ENCODE measurements at places on chromosomes 2 and 18.

- DNase-seq, result no peak
These were observed 295.8 kb downstream of the SP3 start for GRCh38 chr2:173669271-173669853.

- DNase-seq, result no peak
These were observed 1710.2 kb upstream of the SLC39A10 start for GRCh38 chr2:193946806-193947205.

GRCh38 chr2:54601339-54601738, 122.1 kb upstream of the EML6 start:
- no peak for DNase-seq

GRCh38 chr2:197264332-197264731, 46.2 kb downstream of the ANKRD44 start:
- no peak for DNase-seq

GRCh38 chr2:79820281-79820680, 307.4 kb downstream of the CTNNA2 start:
- DNase-seq, result no peak

GRCh38 chr2:199704358-199705238, 146.4 kb downstream of the FTCDNL1 start:
- DNase-seq, result no peak

GRCh38 chr2:144424559-144425240, 95.2 kb downstream of the ZEB2 start:
- DNase-seq, result no peak

DNA sequence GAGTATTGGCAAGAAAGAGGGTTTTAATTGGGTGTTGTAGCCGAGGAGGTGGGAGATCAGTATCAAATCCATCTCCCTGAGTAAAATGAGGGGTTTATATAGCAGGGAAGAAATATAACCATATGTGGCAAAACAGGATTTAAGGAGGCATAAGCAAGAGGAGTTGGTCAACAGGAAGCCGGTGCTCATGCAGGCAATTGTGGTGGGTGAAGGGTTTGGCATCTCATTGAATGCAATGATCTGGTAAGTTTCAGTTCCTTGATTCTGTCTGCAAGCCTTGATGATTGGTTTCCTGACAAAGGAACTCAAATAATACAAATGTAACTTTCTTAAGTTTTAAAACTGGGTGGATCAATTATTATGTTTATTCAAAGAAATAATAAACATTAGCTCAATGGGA, 564.4 kb upstream of the LINC00305 start:
- DNase-seq, result no peak

GRCh38 chr2:8371653-8372052, 310.2 kb upstream of the ID2 start:
- no peak for DNase-seq

GRCh38 chr2:96359310-96359709, 23.7 kb downstream of the NCAPH start:
- DNase-seq, result no peak

DNA sequence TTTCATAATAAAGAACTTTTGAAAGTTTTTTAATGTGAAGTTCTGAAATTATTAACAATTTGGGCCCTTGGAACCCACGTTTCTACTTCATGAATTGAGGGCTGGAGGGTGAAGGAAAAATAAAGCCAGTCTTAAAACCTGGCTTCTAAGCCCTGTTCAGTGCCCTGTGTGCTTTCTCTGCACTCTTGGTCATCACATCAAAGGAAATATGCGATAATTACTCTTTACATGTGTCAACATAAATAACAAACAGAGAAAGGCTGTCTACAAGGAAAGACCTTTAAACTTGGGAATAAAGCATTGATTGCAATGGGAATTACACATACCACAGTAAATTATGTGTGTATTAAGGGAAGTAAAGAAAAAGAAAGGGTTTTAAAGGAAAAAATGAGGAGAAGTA, 150.7 kb upstream of the KLF7 start:
- no peak for DNase-seq

DNA sequence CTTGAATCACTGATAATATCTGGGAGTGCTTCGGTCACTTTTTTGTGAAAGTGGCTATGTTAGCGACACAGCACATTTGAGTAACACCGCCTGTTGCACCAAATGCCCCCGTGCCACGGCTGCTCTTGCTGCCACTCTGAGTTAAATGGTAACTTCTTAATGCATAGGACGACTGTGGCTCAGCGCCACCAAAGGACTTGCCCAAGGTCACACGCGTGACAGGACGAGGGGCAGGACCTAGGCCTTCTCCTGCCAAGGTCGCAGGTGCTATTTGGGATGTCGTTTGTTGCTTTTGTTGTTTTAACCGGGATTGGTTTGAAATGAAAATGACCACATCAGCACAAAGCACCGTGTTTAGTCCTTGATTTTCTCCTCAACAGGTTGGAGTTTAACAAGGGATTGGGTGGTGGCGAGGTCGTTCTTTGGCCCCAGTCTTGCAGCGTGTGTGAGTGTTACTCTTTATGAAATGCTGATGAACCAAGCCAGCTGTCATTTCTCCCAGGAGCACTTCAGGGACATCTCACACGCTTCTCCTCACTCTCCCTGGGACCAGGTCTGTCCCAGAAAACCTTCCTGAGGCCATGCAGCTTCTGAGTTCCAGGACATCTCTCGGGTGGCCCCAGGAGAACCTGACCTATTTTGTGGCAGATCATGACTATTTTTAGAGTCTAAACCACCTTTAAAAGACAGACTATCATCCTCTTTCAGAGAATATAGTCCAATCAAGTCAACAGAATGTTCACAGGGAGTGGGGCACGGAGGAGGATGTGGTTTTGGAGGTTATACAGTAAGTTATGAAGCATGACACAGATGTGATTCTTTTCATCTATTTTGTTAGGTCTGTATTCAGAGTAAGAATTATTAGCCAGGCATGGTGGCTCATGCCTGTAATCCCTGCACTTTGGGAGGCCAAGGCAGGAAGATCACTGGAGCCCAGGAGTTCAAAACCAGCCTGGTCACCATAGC, 49.9 kb downstream of the MTCL1 start:
- no peak for DNase-seq

DNA sequence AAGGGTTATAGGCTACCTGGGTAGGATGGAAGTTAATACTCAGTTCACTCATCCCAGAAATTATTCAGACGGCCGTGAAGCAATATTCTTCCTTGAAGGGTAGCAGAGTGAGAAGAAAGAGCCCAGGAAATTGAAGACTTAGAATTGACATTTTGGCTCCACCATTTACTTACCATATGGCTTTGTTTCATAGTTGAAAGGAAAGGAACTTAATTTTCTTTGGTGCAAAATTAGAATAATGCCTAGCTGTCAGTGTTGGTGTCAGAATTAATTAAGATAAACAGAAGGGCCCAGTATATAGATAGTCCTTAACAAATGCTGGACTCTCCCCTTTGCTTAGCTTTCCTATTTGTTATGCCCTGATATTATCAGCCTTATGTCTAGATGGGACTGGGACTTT, 263.2 kb downstream of the KCNJ3 start:
- DNase-seq, result no peak

GRCh38 chr2:44084850-44085249, 83.8 kb upstream of the PPM1B start:
- DNase-seq, result no peak

DNA sequence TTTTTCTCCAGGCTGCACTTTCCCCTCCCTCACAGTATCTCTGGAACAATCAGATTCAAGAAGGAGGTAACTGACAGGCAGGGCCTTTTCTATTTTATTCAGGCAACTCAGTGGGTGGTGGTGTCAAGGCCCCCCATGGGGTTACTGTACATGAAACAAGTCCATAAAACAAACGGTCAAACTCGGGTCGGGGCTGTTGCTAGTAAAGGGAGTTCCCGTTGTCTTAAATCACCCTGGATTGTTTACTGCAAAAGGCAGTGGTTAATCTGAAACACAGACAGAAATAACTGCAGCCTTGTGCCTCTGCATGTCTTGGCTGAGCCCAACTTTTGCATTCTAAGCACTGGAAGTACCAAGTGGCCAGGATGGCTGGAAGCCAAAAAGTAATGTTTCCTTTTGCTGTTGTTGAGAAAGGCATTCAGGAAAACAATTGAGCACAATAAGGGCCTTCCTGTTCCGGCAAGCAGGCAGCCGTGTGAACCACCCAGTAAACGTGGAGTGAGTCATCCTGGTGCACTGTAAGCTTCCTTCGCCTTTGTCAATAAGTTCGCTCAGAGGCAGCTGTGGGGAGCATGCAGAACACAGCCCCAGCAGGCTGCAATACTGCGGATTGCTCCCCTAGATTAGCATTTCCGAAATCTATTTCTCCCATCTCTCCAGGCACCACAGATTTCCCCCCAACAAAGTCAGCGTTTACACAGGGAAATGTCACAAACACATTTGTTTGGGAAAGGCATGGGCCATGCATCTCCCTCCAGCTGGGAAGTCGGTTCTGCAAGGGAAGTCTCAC, 149.6 kb downstream of the IRS1 start:
- DNase-seq, result no peak

DNA sequence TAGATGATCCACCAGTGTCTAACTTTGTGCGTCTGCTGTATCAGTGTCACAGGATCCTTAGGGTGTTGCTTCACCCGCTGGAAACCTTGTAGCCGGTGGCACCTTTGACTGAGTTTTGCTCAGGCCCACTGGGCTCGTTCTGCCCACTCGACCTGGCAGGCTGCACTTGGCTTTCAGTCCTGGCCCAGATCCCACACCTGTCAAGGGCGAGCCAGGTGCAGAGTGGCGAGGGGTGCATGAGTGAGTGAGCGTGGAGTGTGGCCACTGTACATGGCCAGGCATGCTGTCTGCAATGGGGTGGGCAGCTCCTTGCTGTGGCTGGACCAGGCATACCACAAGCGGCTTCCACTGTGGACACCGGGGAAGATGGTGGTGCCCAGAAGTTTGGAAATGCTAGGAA, 179.0 kb downstream of the FAM210A start:
- DNase-seq, result no peak
